Bronchial smooth muscle cell (primary cell): ENCODE measurements at places on chromosomes 16 and 17. TPM values are rescaled to one million over a fixed set of nuclear protein-coding genes. Genes with fewer than 3 reads are reported as not detected.

Gene ATP2A1
- total RNA-seq: 0.16 and 0.43 TPM in 2 replicates

Gene KRTAP9-8
- total RNA-seq: not detected in 2 replicates

Gene PPY
- total RNA-seq: not detected in 2 replicates

Gene OR1F1
- not detected in 2 replicates for total RNA-seq

Gene GP1BA
- total RNA-seq: not detected in 2 replicates

Gene TEKT1
- total RNA-seq: not detected in 2 replicates

Gene KCTD19
- total RNA-seq: not detected in 2 replicates

Gene GRIN2A
- 0.32 TPM in 1 of 2 replicates, not detected in the other for total RNA-seq

Gene CCDC154
- total RNA-seq: 0.32 and 0.43 TPM in 2 replicates

Gene SRCIN1
- total RNA-seq: not detected in 2 replicates

Gene PIEZO1
- total RNA-seq: 116 and 117 TPM in 2 replicates

Gene PHB1
- total RNA-seq: 143 and 167 TPM in 2 replicates

Gene SLC5A10
- not detected in 2 replicates for total RNA-seq

Gene MEIOC
- total RNA-seq: under 0.01 TPM in 1 of 2 replicates, not detected in the other

Gene PDILT
- not detected in 2 replicates for total RNA-seq

Gene ZFP3
- total RNA-seq: 0.69 and 1.3 TPM in 2 replicates

Gene HYDIN
- total RNA-seq: 0.26 and 0.63 TPM in 2 replicates

Gene TMEM235
- 0.16 TPM in 1 of 2 replicates, not detected in the other for total RNA-seq

Gene ZNF597
- total RNA-seq: 1.1 and 1.3 TPM in 2 replicates

Gene ZDHHC7
- 68.6 and 114 TPM in 2 replicates for total RNA-seq

Gene ANKS4B
- total RNA-seq: not detected in 2 replicates

Gene ENPP7
- not detected in 2 replicates for total RNA-seq

Gene MYBBP1A
- 21.9 and 32.3 TPM in 2 replicates for total RNA-seq

Gene RHOT2
- 30.1 and 32.0 TPM in 2 replicates for total RNA-seq

Gene SNN
- 13.9 and 20.2 TPM in 2 replicates for total RNA-seq

Gene KRTAP4-8
- total RNA-seq: not detected in 2 replicates

Gene CES3
- 0.17 and 0.95 TPM in 2 replicates for total RNA-seq

Gene MYADML2
- total RNA-seq: not detected in 2 replicates

Gene CORO6
- total RNA-seq: 9.6 and 10.2 TPM in 2 replicates

Gene ZNF768
- 12.3 and 15.3 TPM in 2 replicates for total RNA-seq

Gene LGALS9B
- not detected in 2 replicates for total RNA-seq

Gene FKBP10
- total RNA-seq: 276 and 499 TPM in 2 replicates

Gene PPP1R27
- not detected in 2 replicates for total RNA-seq

Gene HOXB13
- total RNA-seq: not detected in 2 replicates

Gene TBC1D3B
- total RNA-seq: 2.6 and 3.2 TPM in 2 replicates

Gene PRAC2
- not detected in 2 replicates for total RNA-seq

Gene ESRP2
- 0.09 and 0.16 TPM in 2 replicates for total RNA-seq

Gene TMEM132E
- not detected in 2 replicates for total RNA-seq

Gene HS3ST4
- total RNA-seq: not detected in 2 replicates

Gene UTS2R
- total RNA-seq: not detected in 2 replicates

Gene KCNH4
- not detected in 2 replicates for total RNA-seq
